ENCODE measurements at places on chromosomes 6 and 20.

- DNase-seq = no peak
These were observed 3.9 kb downstream of the NPEPL1 start for GRCh38 chr20:58696411-58696961.

DNA sequence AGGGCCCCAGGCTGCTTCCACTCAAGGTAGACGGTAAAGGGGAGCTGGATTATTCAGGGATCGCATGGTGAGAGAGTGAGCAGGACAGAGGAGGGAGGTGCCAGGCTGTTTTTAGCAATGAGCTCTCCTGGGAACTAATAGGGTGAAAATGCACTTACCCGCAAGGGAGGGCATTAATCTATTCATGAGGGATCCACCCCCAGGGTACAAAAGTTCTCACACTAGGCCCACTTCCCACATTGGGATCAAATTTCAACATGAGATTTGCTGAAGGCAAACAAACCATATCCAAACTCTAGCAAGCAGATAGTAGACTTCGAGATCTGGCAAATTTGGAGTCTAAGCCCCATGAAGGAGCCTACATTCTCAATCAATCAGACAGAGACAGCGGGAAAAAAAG lies 408.6 kb downstream of the RNF144B start:
- no peak for DNase-seq

GRCh38 chr6:1853761-1854160 lies 244.0 kb downstream of the FOXC1 start:
- no peak for DNase-seq

DNA sequence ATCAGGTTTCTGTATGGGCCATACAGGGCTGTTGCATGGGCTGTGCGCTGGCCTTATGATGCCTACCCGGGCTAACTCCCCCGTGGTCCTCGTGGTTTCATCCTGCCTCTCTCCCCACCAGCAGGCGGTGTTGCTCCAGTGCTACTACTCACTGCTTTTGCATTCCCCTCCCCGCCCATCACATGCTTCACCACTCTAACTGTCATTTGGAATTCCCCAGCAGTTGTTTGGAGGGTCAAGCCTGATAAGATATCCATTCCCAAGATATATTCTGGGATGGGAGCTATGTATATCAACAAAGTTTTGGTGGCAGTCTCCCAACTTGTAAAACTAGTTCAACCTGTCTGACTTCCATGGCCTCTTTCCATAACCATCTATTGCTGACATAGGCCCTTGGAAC lies 233.2 kb upstream of the SOX4 start:
- DNase-seq = no peak

GRCh38 chr6:75794351-75794846 lies 45.4 kb downstream of the MYO6 start:
- DNase-seq = no peak

- DNase-seq = no peak
These were observed 3.3 kb upstream of the PRDM1 start for GRCh38 chr6:106082735-106083398.

- DNase-seq = no peak
These were observed 13.7 kb downstream of the PXDC1 start for GRCh38 chr6:3737831-3738210.

DNA sequence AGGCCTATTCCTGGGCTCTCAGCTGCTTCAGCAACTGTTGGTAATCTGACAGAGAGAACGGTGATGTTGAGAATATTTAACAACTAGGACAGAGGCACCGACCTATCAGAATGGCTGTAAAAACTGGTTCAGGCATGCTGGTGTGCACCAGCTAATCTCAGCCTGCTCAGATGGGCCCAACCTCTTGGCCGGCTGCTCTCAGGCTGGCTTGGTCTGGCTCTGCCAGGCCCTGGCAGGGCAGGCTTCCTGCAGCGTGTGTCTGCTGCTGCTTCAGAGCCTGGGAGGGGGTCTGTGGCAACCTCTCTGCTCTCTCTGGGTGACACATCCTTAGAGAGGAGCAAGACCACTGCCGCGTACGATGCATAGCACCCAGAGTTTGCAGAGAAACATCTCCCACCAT lies 4.8 kb downstream of the SLC2A12 start:
- no peak for DNase-seq

DNA sequence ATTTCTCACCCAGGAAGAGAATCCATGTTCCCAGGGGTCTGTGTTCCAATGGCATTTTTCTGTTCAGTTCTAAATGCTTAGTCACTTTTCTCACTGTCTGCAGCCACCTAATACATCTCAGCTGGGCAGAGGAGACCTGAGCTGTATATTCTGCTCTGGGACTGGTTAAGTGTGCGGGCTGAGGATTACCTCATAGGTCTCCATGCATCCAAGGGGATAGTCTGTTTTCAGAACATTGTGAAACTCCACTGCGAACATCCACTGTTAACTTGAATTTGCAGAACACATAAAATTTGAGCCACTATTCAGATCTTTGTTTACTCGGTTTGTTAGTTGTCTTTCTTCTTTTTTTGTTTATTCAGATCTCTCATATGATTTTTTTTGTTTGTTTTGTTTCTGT lies 947.1 kb downstream of the TFAP2A start:
- no peak for DNase-seq

DNA sequence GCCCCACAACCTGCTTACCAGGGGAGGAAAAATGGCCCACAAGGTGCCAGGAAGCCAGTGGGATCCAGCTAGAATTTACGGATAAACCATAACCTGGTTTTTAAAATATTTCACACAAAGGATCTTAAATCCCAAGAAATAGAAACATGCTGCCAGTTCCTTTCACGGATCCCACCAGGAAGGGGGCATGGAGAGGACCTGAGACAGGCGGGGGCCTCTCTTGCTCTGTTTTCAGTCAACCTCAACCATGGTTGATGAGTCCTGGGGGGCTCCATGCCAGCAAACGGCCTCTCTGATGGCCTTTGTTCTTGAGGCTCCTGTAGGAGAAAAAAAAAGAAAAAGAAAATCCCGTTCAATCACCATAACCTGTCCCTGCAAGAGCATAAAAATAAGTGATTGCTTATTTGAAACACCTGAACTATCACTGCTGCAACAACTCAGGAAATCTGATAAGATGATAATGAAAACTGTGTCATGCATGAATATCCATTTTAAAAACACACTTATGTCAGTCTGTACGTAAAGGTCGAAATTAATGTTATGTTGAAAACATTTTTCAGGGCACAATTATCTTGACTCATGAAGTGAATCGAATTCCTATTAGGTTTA lies 125.8 kb upstream of the CST7 start:
- DNase-seq = no peak

DNA sequence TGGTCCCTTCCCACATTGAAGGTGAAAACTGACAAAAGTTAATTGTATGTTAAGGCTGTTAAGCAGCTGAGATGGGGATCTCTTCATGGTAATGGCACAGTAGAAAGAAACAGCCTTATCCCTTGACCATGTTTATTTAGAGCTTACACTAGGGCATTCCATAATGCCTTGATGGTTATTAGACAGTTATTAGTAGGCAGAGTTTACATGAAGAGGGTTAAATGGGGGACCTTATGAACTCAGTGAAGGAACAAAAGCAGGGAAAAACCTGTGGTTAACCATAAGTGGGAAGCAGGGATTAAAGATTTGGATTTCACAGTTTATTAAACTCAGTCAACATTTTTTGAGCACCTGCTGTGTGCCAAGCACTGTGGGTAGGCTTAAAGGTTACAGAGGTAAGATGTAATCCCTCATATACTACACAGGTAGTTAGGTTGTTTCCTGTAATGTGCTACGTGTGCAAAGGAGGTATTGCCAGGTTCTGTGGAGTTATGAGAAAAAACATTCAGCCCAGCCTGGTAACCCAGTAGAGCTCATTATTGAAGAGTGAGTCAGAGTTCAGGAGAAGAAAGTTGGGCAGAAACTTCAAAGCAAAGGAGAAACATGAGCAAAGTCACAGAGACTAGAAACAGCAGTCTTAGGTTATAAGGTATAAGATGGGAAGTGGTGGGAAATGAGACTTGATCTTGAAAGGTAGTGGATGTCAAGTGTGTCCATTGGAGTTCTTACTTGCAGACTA lies 32.3 kb upstream of the GNRH2 start:
- no peak for DNase-seq

DNA sequence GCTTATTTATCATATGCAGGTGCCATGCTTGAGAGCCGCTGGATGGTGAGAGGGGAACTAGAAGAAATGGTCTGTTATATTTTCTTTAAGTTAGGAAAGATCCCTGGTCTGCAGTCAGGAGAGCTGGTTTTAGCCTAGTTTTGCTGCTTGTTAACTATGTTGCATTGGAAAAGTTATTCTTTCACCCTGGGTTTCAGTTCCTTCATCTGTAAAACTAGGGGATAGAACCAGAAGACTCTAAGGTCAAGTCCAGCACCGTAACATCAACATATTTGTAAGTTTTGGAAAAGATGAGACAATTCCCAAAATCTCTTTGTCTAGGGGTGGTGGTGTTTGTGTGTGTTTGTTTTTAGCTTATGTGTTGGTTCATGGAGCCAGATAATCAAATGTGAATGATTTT lies 304.0 kb downstream of the QKI start:
- DNase-seq = no peak

DNA sequence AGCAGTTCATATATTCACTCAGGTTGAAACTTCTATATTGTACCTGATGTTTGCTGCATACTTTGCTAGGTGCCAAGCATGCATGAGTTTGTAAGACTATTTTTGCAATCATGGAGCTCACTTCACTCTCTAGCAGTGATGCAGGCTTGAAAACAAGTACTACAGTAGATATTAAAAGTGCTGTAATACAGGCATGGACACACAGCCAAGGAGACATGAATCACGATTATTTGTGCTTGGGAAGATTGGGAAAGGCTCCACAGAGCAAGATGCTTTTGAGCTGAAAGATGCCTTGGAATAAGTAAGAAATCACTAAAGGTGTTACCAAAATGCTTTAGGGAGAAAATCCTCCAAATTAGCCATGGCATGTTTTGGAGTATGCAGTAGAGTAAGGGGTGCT lies 427.4 kb downstream of the UTRN start:
- DNase-seq = no peak

DNA sequence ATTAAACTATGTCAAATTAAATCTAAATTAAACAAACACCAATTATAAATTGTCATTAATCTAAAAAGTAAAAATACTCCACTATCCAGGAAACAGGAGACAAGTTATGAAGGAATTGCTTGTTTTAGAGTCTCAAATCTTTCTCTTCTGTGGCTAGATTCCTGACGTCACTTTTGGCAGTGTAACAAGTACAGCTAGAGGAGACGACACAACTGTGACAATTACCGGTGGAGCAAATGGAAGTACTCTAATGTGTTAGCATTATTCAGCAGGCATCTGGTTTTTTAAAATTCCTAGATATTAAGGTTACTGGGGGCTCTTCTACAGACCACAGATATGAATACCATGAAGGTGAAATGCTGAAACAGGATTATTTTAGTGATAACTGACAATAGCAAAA lies 1042.7 kb downstream of the EPHA7 start:
- DNase-seq = no peak

DNA sequence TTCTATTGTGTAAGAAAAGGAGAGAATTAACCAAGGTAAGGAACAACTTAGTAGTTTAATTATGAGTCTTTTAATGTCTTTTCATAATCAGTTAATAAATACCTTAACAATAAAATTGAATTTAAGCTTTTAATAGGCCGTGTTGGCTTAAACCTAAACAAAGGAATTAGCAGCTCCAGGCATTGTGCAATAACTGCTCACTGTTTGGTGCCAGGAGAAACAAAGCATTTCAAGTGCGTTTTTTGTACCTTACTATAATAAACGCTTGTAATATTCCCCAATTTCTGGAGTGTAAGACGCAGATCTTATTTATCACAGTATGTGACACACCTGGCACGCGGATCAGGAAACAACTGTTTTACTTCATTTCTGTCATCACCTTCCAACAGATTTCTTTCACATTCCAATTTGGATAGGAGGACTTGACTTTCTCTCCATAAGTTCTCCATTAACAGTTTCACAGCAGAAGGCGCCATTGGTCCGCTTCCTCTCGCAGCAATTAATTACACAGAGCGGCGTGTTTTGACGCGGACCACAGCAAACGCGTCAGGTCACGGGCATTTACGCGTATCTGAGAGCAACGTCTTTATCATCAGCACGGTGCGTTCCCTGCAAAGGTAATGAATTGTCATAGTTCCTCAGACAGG lies 335.8 kb upstream of the NT5E start:
- DNase-seq = no peak

- no peak for DNase-seq
These were observed 24.1 kb downstream of the USP45 start for GRCh38 chr6:99491171-99491570.

- DNase-seq = no peak
These were observed 37.4 kb downstream of the CITED2 start for GRCh38 chr6:139337001-139337400.

DNA sequence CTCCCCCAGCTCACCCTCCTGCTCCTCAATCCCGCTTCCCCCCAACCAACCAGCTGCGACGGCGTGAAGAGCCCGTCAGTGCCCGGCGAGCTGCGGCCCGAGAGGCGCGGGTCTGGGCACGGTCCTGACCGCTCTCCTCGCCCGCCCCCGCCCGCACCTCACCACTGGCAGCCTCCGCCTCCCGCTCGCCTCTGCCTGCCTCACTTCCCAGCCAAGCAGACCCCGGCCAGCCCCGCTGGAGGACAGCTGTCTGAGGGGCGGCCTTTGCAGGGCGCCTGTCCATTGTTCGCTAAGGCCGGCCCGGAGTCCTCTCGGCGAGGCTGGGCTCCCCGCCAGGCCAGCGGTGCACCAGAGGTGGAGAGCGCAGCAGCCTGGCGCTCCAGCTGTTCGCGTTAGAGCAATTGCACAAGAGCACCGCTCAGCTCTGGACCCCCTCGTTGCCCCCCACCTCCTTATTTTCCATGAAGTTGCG lies 1.3 kb downstream of the SOBP start:
- DNase-seq = peak; percentile 1

DNA sequence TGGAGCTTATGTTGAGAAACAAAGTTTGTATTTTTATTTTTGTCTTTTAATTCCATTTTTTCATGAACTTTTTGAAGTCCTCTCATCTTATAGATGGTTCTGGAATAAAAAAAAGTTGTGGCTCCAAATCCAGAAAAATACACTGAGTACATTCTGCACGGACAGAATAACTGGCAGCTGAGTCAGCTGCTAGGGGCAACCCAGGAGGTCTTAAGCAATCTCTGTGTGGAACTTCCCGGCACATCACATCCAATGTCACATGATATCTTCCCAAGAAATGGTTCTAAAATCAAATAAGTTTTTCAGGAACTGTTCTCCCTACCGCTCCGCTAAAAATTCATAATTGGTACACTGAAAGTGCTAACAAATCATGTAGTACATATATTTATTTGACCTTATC lies 29.8 kb downstream of the SLC13A3 start:
- DNase-seq = no peak

GRCh38 chr20:51310216-51310615 lies 232.3 kb downstream of the NFATC2 start:
- no peak for DNase-seq

- DNase-seq = no peak
These were observed 125.2 kb downstream of the KIF6 start for GRCh38 chr6:39599973-39600372.

GRCh38 chr20:8860011-8860495 lies 208.8 kb upstream of the PLCB4 start:
- no peak for DNase-seq

DNA sequence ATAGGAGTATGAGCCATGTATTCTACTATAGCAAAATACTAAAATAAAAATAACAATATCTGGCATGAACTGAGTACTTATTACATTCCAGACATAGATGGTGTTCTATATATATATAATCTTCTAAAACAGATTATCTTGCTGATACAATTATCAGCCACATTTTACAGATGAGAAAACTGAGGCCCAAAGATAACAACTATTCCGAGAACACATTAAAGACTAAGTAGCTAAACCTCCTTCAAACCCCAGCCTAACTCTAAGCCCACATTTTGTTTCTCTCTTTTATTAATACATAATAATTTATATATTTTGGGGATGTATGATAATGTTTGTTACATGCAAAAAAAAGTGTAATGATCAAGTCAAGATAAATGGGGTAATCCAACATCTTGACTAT lies 98.7 kb upstream of the RUNX2 start:
- no peak for DNase-seq

Data from stimulated activated CD4-positive, alpha-beta T cell treated with anti-CD3 and anti-CD28 coated beads, Interleukin-4, amount 100 ng/mL, for 48 hours (primary cell).